Stimulated activated CD4-positive, alpha-beta T cell treated with anti-CD3 and anti-CD28 coated beads, Interleukin-15, amount 100 ng/mL, for 1 hour (primary cell): ENCODE measurements at places on chromosomes 2 and 18.

- no peak for DNase-seq
Observed at GRCh38 chr2:189836644-189837043, 52.4 kb downstream of the PMS1 start.

DNA sequence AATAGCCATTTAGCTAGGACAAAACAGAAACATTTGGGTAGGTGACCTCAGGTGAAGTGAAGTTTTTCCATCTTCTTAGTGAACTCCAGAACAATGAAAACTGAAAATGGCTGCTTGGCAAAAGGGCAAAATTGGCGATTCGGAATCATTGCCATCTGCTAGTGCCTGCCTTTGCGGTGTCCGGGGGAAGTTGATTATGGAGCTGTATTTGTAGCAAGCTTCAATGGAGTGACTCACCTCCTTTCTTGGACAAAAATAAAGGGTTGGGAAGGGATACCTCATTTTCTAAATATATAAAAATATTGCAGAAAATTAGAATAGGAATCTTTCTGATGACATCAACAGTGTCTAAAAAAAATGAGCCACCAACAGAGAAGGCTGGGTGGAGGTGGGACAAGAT lies 460.5 kb downstream of the TGIF1 start:
- no peak for DNase-seq

- no peak for DNase-seq
Observed at GRCh38 chr2:96608469-96609455, 29.4 kb downstream of the KANSL3 start.

- no peak for DNase-seq
Observed at GRCh38 chr2:219820767-219821166, 193.3 kb downstream of the SLC4A3 start.

- DNase-seq = no peak
Observed at GRCh38 chr18:50306944-50307343, 19.5 kb upstream of the CXXC1 start.

- no peak for DNase-seq
Observed at GRCh38 chr2:27925766-27926472, 35.4 kb downstream of the BABAM2 start.
